ENCODE measurements at places on chromosomes 12 and 14. TPM values are rescaled to one million over a fixed set of nuclear protein-coding genes. Genes with fewer than 3 reads are reported as not detected.

GRCh38 chr14:52873694-52874093, 77.2 kb downstream of the FERMT2 start:
- DNase-seq: no peak

GRCh38 chr12:44476683-44477082, 399.4 kb downstream of the NELL2 start:
- no peak for DNase-seq

GRCh38 chr12:56377310-56377988, 14.8 kb upstream of the APOF start:
- no peak for DNase-seq

SLC41A2 gene
- polyA plus RNA-seq: 5.8 TPM

DNA sequence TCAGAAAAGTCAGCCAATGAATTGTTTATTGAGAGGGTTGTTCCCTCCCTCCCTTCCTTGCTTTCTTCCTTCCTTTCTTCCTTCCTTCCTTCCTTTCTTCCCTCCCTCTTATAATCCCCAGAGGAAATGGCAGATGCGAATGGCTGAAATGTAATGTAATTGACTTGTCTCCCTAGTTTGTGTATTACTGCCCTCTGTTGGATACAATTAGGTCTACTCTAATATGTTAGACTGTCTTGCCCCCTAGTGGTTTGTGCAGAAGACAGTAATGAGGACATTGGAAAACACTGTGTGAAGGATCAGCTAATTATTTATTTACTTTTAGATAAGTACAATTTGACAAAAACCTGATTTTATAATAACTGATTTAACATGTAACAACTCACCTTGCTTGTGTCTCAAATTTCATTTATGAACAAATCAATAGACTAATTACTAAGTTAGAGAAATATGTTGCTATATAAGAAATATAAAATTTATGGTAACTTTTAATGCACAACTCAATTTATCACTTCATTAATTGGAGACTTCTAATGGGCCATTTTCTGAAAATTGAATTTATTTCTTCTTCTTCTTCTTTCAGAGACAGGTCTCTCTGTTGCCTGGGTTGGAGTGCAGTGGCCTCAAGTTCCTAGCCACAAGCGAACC, 229.8 kb upstream of the LRIG3 start:
- DNase-seq: peak; percentile 67

DNA sequence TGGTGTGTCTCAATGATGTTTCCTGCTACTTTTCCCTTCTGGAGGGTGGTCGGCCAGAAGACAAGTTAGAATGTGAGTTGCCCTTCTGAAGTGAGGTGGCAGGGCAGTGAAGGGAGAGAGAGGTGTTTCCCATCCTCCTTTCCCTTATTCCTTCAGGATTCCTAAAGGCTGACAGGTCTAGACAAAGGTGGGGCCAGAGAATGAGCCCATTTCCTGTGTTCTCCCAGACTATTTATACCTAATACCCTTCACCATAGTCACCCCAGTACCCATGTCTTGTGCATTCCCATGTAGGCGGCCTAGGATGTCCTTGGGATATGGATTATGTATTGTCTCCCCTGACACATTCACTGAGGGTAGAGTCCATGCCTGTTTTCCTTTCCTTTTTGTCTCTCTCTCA, 7.0 kb downstream of the DGKA start:
- no peak for DNase-seq

Data from left renal cortex interstitium (tissue), 4 donors.